Activated CD4-positive, CD25-positive, alpha-beta regulatory T cell treated with anti-CD3 and anti-CD28 coated beads, Interleukin-2, amount 50 U/mL, for 24 hours (primary cell): ENCODE measurements at places on chromosomes 13 and 19.

DNA sequence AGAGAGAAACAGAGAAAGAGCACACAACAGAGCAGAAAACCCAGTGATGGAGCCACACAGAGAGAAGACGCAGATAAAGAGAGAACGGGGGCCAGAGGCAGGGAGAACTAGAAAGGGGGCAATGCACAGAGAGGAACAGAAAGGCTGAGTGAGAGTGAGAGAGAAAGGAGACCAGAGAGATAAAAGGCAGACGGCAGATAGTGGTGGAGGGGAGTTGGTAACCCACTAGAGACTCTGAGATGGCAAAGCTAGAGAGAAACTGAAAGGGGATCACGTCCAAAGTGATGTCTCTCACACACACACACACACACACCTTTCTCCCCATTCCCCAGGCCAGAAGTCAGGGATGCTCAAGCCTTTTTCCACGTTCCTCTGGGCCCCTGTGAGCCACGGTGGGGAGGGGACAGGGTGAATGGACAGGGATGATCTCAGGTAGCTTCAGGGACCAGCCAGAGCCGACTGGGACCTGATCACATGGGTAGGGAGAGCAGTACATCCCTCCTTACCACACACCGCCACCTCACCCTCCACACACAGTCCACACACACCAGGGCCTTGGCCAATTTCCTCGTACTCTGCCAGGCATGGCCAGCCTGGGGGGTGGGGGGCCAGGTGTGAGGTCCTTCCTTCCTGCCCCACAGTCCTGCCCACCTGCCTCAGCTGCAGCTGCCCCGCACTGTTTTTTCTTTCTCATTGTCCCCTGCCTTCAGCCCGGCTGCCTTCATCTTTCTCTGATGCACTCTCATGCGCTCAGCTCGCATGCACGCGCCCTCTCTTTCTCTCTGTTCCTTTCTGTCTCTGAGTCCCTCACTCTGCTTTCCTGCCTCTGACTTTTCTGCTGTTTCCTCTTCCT is 22.5 kb upstream of the POU2F2 start:
- peak; percentile 56 for ATAC-seq

GRCh38 chr19:953445-954271 is 27.8 kb downstream of the ARID3A start:
- ATAC-seq: no peak

DNA sequence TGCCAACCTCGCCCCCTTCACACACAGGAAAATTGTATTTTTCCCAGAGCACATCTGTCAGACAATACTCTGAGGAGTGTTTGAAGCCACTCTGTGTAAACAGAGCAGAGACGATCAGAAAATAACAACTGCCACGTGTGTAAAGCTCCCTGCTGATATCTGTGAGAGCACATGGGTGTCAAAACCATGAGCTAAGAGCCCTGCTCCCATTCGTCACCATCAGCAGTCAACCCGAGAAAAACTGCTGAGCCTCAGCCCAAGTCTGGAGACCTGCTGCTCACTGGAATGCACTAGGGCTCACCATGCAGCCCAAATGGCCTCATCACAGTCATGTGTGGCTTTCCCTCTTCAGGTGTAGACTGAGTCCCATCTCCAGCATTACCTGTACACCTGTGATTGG is 304.1 kb downstream of the FGF14 start:
- no peak for ATAC-seq

- ATAC-seq: peak; percentile 30
Measured at GRCh38 chr19:1449467-1450442, at the start of gene APC2. APC2 (plus strand) TSS chr19:1450121; CDS start chr19:1453002, 2,881 bp downstream.

- ATAC-seq: no peak
Measured at GRCh38 chr13:53191091-53191490, 162.5 kb downstream of the OLFM4 start.

GRCh38 chr13:23941211-23941610 is 43.9 kb upstream of the C1QTNF9B start:
- no peak for ATAC-seq

DNA sequence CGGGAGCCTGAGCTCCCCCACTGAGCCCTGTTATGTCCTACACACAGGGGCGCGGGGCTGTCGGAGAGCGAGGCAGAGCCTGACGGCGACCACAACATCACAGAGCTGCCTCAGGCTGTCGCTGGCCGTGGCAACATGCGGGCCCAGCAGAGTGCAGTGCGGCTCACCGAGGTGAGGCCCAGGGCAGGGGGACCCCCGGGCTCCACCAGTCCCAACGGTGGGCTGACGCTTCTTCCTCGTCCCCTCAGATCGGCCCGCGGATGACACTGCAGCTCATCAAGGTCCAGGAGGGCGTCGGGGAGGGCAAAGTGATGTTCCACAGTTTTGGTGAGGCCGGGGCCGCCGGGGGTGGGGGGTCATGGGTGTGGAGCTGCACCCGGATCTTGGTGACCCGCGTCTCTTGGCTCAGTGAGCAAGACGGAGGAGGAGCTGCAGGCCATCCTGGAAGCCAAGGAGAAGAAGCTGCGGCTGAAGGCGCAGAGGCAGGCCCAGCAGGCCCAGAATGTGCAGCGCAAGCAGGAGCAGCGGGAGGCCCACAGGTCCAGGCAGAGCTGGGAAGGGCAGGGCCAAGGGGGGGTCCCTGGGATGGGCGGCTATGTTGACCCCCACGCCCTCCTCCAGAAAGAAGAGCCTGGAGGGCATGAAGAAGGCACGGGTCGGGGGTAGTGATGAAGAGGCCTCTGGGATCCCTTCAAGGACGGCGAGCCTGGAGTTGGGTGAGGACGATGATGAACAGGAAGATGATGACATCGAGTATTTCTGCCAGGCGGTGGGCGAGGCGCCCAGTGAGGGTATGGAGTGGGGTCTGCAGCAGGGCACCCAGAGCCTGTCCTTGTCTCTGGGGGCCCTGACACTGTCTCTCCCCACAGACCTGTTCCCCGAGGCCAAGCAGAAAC is 1.2 kb upstream of the P2RY11 start:
- ATAC-seq: no peak

DNA sequence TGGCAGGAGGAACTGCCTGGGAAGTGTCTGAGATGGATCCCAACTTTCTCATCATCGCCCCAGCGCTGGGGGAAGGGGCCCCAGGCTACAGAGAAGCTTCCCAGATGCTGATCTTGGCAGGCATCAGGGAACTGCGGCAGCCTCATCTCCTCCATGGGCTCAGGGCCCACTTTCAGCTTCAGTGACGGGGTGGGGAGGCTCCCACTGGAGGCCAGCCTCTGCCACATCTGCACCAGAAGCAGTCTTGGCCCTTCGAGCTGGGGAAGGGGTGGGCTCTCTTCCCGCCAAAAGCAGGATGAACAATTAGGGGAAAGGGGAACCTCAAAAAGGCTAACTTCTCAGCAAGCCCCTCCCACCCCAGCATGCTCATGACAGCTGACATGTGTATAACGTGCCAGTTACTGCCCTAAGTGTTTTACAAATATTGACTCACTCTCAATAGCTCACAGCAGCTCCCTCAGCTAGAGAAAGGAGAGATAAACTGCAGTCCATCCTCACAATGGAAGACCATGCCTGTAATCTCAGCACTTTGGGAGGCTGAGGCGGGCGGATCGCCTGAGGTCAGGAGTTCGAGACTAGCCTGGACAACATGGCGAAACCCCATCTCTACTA is 7.1 kb upstream of the S1PR2 start:
- no peak for ATAC-seq
